ENCODE measurements at places on chromosomes 6 and 20. TPM values are rescaled to one million over a fixed set of nuclear protein-coding genes. Genes with fewer than 3 reads are reported as not detected.
A peak's percentile ranks its signal among the peaks of the same experiment; 100 is the strongest.

DNA sequence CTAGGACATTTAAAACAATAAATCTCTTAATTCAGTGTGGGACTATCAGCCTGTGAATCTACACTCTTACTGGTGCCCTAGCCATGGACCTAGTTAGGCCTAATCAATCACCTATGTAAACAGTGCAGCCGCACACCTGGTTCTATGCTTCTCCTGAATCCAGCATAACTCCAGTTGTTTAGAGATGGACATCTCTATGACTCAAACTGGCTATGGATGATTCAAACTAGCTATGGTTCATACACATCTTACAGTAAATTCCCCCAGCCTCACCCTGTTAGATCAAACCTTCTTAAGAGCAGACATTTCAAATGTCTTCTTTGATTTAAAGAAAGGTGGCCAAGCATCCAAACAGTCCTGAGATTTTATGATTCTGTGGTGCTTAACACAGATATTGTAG lies 34.7 kb downstream of the SLC35B3 start:
- peaks cover 4% of the 10 kb centered on the region for H3K36me3 ChIP-seq
- peaks cover 11% of the 10 kb centered on the region for H3K27me3 ChIP-seq
- no peak overlapping the region for H3K27ac ChIP-seq
- no peak for DNase-seq

DNA sequence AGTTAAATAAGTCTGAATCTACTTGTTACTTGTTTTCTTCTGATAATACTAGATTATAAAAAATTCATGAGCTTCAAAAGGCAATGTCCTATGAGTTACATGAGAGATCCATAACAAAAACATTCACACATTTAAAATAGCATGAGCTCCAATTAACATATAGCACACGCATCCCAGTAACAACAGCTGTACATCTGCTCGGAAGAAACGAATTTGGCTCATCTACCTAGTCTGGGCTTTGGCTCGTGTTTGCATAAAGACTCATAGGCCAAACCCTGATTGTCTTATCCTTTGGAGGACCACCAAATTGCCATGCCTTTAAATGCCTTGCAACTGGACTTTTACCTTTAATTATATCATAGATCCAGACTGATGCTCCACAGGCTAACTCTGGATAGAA lies 259.7 kb upstream of the CHD6 start:
- H3K36me3 ChIP-seq = no peaks in the 10 kb centered on the region
- H3K27me3 ChIP-seq = peaks cover 3% of the 10 kb centered on the region
- H3K4me3 ChIP-seq = no peak overlapping the region
- H3K27ac ChIP-seq = no peak overlapping the region
- DNase-seq = no peak
- H3K4me1 ChIP-seq = no peaks in the 10 kb centered on the region

The ME1 gene
- 1.7 TPM for total RNA-seq

DNA sequence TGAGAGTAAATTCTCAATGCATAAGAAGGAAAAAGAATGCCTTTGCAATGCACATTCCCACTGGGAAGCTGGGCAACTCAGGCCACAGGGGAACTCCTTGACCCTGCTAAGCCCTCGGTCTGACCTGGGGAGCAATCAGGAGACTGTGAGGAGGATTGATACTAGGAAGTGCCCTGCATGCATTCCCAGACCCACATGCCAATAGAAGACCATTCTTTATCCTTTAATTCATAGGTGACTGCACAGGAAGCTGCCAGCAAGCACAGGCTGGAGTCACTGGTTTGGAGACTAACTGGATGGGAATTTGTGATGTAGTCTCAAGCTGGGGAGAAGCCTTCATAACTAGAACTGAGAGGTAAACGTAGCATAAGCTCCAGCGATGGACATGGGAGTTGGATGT lies 1012.7 kb downstream of the EYS start:
- H3K4me1 ChIP-seq = no peaks in the 10 kb centered on the region
- no peak for DNase-seq
- peaks cover 14% of the 10 kb centered on the region for H3K36me3 ChIP-seq
- H3K4me3 ChIP-seq = no peak overlapping the region

The GPX6 gene
- total RNA-seq = not detected

The C6orf52 gene
- 2.4 TPM for total RNA-seq

- no peak overlapping the region for H3K4me3 ChIP-seq
- no peak for DNase-seq
- H3K36me3 ChIP-seq = no peaks in the 10 kb centered on the region
Measured at GRCh38 chr20:7113577-7114466, 346.3 kb downstream of the BMP2 start.

DNA sequence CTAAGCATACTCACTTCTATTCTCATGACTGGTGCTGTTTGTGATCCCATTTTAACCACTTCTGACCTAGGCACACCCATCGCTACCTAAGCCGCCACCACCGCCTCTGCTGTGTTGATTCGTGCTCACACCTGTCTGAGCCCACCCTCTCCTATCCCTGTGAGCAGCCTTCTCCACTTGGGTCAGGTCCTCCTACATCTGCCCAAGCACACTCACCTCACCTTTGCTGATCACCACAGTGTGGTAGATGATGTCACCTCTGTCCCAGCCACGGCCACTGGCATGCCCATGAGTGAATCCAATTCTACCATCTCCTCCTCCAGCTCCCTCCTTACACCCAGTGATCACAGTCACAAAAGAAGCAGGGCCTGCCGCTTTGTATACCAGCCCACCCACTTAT lies 20.8 kb downstream of the MUC22 start:
- no peak overlapping the region for H3K27ac ChIP-seq
- DNase-seq = no peak
- H3K4me1 ChIP-seq = peaks cover 6% of the 10 kb centered on the region
- H3K36me3 ChIP-seq = no peaks in the 10 kb centered on the region
- H3K27me3 ChIP-seq = peaks cover 42% of the 10 kb centered on the region

DNA sequence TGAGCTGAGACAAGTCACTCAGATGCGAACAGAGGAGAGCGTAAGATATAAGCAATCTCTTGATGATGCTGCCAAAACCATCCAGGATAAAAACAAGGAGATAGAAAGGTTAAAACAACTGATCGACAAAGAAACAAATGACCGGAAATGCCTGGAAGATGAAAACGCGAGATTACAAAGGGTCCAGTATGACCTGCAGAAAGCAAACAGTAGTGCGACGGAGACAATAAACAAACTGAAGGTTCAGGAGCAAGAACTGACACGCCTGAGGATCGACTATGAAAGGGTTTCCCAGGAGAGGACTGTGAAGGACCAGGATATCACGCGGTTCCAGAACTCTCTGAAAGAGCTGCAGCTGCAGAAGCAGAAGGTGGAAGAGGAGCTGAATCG lies 9.5 kb upstream of the SNRNP48 start:
- H3K27me3 ChIP-seq = peaks cover 16% of the 10 kb centered on the region
- no peak overlapping the region for H3K4me3 ChIP-seq
- H3K27ac ChIP-seq = no peak overlapping the region
- H3K36me3 ChIP-seq = no peaks in the 10 kb centered on the region
- no peaks in the 10 kb centered on the region for H3K4me1 ChIP-seq

DNA sequence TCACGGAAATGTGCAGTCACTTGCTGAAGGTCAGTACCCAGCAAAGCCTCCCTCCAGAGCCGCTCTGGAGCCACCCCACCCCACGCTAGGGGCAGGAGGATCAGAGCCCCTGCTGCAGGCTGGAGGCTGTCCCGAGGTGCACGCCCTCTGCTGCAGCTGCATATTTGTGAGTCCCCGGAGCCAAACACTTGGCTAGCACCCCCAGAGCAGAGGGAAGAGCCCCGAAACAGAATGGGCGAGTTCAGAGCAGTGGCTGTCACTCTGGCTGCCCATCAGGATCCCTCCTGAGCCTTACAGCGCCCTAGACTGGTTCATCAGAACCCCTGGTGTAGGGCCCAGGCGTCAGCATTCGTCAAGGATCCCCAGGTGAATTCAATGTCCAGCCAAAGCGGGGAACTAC lies 9.5 kb upstream of the TULP1 start:
- H3K36me3 ChIP-seq = no peaks in the 10 kb centered on the region
- peak; percentile 35 for DNase-seq
- peaks cover 28% of the 10 kb centered on the region for H3K4me1 ChIP-seq
- H3K27me3 ChIP-seq = peaks cover 2% of the 10 kb centered on the region
- peak overlapping the region; percentile 48 for H3K4me3 ChIP-seq
- no peak overlapping the region for H3K27ac ChIP-seq

The LPA gene
- total RNA-seq = not detected

The HCK gene
- total RNA-seq = 0.14 TPM
